NCI-H524 (cell line): ENCODE measurements at places on chromosomes 5 and 9.

DNA sequence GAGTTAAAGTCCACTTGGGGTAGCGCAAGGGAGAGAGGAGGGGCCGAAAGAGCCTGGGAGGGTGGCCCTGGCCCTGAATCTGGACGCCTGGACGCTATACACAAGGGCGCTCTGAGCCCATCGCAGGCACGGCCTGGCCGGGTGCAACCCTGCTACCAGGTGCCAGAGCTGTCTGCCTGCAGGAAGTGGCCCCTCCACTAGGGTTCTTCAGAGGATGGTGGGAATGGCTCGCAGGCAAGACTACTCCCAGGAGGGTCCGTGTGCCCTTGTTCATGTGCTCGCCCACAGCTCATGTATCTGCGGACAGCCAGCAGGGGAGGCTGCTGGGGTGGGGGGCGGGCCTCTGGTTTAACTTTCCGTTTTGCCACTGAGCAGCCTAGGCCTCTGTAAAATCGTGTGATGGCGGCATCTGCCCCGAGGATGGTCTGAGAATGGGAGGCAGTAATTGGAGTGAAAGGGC, 1.4 kb upstream of the NKD2 start:
- no peak for DNase-seq

GRCh38 chr5:141421489-141421855, 621 bp downstream of the PCDHGA11 start:
- no peak for DNase-seq

- DNase-seq, result no peak
Measured at GRCh38 chr9:70625078-70625477, 210.6 kb upstream of the KLF9 start.

GRCh38 chr5:125274938-125275724, 528.7 kb upstream of the ZNF608 start:
- DNase-seq, result no peak

- no peak for DNase-seq
Measured at GRCh38 chr5:103519550-103519949, 43.0 kb downstream of the NUDT12 start.

DNA sequence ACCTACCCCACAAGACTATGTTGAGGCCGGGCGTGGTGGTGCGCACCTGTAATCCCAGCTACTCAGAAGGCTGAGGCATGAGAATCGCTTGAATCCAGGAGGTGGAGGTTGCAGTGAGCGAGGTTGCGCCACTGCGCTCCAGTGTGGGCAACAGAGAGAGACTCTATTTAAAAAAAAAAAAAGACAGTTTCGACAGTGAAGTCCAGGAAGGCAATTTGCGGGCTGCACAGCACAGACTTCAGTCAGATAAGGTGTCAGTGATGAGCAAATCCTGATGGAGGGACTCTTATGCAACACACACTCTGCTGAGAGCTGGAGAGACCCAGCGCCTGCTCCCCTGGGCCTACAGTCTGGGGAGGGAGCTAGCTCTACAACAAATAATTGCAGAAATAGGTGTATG, 14.2 kb downstream of the CCNJL start:
- no peak for DNase-seq

GRCh38 chr5:957748-958485, 50.7 kb upstream of the NKD2 start:
- DNase-seq, result no peak

DNA sequence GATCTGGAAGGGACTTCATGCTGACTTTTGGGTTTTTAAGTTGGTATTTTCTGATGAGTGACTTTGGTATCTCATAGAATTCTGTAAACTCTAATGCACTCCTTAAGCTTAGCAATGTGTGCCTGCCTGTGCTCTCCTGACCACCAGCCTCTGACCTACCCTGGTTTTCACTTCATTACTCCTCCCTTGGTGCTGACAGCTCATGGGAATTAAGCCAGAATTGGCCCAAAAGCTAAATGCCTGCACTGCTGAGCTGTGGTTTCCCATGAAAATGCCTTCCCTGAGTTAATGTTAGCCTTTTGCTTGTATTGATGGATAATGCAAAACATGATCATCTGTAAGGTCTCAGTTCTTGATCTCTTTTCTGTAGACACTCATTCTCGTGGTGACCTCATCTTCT, 308.0 kb downstream of the DOCK8 start:
- no peak for DNase-seq

GRCh38 chr9:27749838-27750237, 176.6 kb upstream of the C9orf72 start:
- peak; percentile 7 for DNase-seq

GRCh38 chr9:114483499-114483898, 21.8 kb downstream of the WHRN start:
- no peak for DNase-seq

GRCh38 chr5:32802764-32803163, 91.6 kb downstream of the NPR3 start:
- DNase-seq, result no peak

DNA sequence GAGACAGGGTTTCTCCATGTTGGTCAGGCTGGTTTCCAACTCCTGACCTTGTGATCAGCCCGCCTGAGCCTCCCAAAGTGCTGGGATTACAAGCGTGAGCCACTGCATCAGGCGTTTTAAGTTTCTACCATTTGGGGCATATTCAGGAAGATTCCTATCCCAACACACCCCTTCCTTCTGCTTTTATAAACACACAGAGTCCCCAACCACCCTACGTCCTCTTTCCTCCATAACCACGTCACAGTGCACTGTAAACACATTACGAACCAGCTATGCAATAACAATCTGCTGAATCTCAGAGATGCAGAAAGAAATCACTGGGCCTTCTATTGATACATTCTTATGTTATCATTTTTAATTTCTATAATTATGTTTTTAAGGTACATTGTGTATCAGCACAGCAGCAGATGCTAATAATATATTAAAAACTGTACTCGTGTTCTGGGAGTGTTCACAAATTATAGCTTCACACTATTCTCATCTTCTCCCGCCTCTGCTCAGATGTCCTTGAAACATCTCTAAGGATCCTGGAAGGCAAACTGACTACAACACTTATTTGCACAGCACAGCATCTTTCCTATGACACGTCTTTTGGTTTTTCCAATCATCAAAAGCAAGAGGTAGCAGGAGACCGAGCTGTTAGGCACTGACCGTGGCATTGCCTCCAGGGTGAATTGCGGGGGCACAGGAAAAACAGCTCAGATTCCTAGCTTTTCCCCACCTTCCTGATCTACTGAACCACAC, 60.2 kb downstream of the KCNIP1 start:
- no peak for DNase-seq

DNA sequence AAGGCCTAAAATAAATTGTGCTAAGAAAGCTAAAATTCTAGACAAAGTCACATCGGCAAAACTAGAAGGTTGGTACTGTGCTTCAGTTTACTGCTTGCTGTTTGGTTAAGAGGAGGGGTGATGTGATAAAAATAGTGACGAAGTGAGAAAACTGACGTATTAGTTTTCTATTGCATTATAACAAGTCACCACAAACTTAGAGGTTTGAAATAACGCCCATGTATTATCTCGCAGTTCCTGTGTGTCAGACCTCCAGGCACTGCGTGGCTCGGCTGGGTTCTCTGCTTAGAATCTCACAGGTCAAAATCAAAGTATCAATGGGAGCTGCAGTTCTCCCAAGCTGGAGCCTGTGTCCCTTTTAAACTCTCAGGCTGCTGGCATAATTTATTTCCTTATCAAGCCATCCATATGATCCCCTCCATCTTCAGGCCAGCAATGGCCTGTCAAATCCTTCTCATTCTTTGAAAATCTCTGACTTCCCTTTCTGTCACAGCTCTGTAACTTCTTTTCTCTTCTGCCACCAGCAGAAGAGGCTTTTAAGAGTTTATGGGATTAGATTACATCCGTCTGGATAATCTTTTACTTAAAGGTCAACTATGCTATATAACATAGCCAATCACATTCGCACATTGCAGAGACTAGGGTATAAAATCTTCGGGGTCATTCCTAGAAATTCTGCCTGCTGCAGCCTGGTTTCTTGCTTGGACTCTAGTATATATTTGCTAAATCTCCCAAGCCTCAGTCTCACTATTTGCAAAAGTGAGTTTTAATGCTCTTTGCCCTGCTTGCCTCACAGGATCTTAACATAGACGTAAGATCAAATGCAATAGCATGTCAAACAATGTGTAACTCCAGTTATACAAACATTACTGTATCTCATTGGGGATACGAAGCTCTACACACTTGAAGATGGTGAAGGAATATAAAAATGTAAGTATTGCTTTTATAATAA, 104.0 kb upstream of the CDKN2B start:
- no peak for DNase-seq

DNA sequence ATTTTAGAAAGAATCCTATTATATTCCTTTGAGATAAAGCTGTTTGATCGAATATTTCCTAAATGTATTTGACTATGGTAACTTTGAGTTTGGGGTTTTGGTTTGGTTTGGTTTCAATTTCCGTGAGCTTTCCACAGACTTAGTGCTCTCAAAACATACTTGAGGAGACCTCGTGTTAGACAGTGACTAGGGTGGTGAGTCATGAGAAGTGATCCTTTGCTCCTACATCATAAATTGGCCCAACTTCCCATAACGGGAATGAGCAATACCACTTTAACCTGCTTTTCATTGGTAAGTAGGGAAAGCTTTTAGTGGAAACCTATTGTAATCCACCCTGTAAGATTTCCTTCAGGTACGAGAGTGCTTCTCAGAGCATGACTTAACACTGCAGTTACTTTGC, 3.8 kb upstream of the RASEF start:
- no peak for DNase-seq

- peak; percentile 19 for DNase-seq
Measured at GRCh38 chr5:164119806-164120447, 614.5 kb downstream of the MAT2B start.

- DNase-seq, result no peak
Measured at GRCh38 chr5:132000677-132001453, 10.6 kb downstream of the ACSL6 start.

GRCh38 chr9:27829621-27830020, 256.3 kb upstream of the C9orf72 start:
- DNase-seq, result no peak

- no peak for DNase-seq
Measured at GRCh38 chr9:82972446-82972845, 90.5 kb downstream of the RASEF start.

DNA sequence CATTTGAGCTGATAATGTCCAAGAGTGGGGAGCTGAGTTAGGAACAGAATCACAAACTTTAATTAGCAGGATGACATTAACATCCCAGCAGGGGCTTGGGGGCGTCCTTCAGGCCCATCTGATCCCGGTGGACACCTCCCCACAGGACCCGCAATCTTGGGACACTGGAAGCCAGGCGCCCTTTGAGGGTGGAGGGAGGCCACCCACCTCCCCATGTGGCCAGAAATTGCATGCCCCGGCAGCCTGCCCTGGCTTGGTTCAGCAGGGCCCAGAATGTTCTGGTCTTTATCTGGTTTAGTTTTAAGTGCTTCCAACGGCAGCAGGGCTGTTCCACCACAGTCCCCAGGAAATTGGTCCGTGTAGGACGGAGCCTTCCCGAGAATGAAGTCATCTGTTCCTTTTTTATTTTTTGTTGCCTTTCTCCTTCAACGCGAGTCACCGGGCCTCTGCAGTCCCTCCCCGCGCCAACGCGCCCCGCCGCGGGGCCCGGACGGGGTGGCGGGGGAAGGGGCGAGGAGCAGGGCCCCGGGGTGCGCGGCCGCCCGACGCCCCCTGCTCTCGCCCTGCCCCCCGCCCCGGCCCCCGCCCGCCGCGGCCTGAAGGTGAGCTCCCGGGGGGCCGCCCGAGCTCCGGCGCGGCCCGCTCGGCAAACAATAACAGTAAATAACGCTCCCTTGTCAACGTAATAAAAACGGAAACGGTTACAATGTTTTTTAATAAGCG, 207.9 kb downstream of the C9orf50 start:
- DNase-seq, result peak; percentile 39

- DNase-seq, result no peak
Measured at GRCh38 chr5:74877624-74878304, 11.6 kb upstream of the FAM169A start.

GRCh38 chr5:57986761-57987341, 473.0 kb downstream of the PLK2 start:
- DNase-seq, result peak; percentile 4

- no peak for DNase-seq
Measured at GRCh38 chr5:146390469-146390868, 51.8 kb downstream of the POU4F3 start.

DNA sequence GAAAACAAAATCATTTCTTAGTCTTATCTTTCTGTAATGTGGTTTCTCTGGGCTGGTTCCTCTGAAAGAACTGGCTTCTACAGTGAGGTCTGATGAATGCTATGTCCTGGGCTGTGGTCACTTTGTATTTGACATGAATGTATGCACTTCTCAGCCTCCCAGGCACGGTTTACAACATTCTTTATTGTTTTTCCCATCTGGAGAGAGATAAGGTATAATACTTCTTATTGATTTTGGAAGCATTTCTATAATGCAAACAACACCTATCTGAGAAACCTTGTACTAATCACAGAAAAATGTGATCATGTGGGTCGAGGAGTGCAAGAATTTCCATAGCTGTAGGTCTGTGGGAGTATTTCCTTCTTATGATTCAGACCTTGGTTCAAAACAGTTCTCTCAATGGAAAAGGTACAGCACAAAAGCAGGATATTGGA, 46.9 kb downstream of the ACTBL2 start:
- DNase-seq, result no peak

DNA sequence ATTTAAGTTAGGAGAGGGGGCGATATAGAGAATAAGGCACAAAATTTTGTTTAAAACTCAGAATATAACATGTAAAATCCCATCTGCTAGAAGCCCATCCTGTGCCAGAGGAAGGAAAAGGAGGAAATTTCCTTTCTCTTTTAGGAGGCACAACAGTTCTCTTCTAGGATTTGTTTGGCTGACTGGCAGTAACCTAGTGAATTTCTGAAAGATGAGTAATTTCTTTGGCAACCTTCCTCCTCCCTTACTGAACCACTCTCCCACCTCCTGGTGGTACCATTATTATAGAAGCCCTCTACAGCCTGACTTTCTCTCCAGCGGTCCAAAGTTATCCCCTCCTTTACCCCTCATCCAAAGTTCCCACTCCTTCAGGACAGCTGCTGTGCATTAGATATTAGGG, 18.3 kb downstream of the MOCS2 start:
- no peak for DNase-seq
